Stimulated activated CD8-positive, alpha-beta memory T cell treated with anti-CD3 and anti-CD28 coated beads, Interleukin-7, amount 100 ng/mL, for 4 hours (primary cell): ENCODE measurements at places on chromosomes 4 and X.

DNA sequence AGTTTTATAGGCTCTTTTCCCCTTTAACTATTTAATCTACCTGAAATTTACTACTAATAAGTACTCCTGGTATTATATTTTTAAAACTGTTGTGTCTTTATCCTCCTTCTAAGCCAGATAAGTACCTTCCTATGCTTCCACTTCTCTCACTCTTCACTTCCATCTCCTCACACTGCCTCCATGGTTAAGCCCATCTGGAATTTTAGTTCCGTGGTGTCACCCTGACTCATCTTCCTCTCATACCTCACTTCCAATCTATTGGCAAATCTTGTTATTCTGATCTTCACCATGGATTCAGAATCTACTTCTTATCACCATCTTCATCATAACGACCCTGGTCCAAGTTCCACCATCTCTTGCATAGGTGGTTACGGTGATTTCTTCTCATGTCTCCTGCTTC lies 32.7 kb upstream of the DAPP1 start:
- DNase-seq = no peak

DNA sequence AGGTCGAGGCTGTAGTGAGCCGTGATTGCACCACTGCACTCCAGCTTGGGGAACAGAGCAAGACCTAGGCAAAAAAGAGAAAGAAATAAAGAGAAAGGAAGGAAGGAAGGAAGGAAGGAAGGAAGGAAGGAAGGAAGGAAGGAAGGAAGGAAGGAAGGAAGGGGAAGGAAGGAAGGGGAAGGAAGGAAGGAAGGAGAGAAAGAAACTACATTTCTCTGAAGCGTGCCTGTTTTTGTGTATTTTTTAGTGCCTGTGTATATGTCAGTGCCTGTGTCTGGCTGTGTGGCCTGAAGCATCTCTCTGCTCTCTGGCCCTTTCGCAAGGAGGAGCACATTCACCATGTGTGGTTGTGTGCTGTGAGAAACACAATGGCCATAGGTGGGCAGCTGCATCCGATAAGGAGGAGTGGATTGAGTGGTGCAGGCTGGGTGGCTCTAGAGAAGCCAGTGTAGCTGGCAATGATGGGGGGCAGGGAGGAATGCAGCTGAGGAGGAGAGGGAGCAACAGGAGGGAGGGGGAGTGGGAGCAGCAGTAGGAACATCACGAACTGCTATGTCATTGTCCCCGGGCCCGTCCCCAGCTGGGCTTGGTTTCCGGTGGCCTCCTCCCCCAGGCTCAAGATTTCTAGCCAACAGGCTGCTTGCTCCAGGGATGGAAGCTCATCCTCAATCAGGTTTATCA lies 11.4 kb downstream of the SYN1 start:
- DNase-seq = no peak

DNA sequence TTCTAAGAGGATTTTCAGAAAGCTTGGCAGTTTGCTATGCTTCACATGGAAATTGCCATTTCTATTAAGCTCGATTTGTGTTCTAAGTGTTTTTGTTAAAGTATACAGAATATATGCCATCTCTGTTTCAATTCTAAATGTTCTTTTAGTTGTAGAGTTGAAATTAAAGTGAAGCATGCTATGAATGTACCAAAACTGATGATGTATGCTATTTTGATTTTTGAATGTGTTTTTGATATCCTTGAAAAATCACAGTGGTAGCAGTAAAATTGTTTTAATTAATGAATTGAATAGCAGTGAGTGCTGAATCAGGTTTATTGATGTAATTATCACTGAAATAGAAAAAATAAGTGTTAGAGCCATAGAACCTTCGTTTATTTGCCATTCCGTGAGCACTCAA lies 110.9 kb downstream of the TENM3 start:
- DNase-seq = no peak

- DNase-seq = no peak
These were observed 45.9 kb downstream of the NUDT6 start for GRCh38 chr4:122876456-122876855.

DNA sequence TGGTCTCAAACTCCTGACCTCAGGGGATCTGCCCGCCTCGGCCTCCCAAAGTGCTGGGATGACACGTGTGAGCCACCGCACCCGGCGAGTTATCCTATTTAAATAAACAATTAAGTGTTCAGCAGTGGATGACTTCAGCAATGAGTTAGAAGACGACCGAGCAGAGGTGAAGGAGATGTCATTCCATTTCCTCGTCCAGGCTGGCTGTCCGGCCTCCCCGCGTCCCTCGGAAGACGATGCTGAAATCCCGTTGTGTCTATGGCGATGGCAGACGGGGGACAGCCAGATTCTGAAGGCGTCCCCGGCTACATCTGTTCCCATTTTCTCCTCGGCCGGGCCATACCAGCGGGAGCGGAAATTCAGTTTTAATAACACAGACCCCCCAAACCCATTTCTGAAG lies 209.8 kb downstream of the CRLF2 start:
- DNase-seq = no peak

GRCh38 chr4:157389741-157390140 lies 169.2 kb downstream of the GRIA2 start:
- DNase-seq = no peak

DNA sequence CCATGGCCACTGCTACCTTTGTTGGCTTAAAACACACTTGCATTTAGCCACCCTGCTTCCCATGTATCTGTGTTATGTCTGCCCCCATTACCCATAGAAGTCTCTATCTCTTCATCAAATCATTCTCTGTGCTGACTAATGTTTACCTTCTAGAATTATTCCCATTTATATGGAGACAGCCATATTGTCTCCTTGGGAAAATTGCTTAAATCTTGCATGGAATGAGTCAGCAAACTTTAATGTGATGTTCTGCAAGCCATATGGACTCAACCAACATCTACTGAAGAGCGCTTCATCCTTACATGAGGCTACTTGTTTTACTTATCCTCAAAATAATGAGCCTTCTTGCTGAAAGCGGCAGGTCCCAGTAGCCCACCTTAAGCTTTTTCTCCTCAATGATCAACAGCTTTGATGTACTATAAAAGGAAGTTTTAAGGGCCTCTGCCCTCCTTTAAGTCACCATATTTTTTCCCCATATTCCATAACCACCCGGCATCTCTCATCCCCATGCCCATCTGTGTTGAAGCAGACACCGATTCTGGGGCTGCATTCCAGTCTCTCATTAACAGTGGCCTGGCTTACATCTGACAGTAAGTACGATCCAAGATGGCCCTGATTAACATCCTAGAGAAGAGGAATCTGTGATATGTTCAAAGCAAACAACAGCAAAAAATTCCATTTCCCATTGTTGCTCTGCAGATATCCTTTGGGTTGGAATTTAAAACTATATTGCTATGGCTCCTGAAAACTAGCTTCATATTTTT lies 130.4 kb downstream of the ARHGAP6 start:
- DNase-seq = no peak

GRCh38 chr4:61401771-61402170 lies 201.6 kb downstream of the ADGRL3 start:
- DNase-seq = no peak

DNA sequence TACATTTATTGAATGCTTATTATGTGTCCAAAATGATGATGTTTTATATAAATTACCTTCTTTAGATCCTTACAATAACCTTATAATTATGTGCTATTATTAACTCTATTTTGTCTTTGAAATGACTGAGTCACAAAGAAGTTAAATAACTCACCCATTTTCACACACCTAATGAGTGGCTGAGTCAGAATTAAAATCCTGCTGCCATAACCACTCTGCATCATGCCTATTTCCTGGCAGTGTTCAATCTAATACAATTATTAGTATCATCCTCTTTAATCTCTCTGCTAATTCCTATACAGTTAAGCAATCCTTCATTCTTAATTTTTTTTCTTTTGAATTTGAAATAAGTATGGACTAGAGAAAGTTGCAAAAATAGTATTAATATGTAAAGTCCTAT lies 342.9 kb downstream of the CFAP299 start:
- DNase-seq = no peak

GRCh38 chr4:14396183-14396582 lies 606.1 kb upstream of the CPEB2 start:
- DNase-seq = no peak

DNA sequence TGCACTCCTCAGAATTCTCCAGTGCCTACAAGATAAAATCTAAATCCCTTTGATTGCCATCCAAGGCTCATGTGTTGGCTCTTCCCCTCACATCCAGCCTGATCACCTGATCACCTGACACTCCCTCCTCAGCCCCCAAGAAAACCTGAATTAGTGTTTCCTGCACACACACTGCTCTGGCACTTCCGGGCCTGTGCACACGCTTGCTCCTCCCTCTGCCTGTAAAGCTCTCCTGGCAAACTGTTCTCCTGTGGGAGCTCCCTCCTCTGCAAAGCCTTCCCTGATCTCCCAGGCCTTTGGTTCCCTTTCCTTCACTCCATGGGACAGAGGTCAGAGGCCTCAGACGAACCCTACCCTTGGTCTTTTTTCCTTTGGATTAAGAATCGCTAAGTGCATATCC lies 19.9 kb downstream of the PHKA2 start:
- no peak for DNase-seq

DNA sequence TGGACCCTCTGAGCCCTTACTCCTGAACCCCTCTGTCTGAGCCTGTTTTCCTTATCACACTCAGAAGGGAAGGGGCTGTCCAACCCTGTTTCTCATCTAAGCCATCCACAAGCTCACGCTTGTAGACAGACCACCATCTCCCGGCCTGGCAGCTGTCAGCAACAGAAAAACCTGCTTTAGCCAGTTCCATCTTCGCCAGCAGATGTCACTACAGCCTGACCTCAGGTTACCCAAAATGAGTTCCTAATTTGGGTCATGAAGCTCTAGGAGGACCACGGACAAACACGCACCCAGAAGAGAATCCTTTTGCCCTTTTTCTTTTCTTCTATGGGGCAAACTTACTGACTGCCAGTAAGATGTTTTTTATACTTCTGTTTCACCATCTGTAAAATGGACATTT lies 445.4 kb downstream of the BCOR start:
- no peak for DNase-seq

- DNase-seq = no peak
These were observed 92.7 kb downstream of the SHISA3 start for GRCh38 chr4:42490015-42490414.

- DNase-seq = no peak
These were observed 48.6 kb upstream of the IGFBP7 start for GRCh38 chr4:57158762-57159161.

- no peak for DNase-seq
These were observed 18.8 kb upstream of the NWD2 start for GRCh38 chr4:37225778-37226177.

DNA sequence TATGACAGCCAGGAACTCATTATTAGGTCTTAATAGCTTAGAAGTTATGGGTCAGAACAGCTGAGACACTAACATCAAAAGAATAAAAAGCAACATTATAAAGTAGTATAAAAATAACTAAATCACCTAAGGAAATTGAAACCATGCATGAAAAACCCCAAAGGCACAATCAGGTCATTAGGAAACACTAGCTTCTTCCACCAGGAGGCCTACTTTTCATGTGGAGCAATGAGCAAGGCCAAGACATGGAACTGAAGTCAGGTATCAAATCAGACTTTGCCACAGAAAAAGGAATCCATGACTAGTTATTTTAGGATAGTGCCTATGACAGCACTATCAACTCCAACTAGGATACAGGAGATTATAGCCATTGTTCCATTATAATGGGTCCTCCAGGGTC lies 7.9 kb downstream of the HUWE1 start:
- DNase-seq = no peak

GRCh38 chrX:77293331-77293995 lies 153.7 kb upstream of the FGF16 start:
- no peak for DNase-seq

GRCh38 chrX:153800177-153800722 lies 5.8 kb downstream of the SSR4 start:
- no peak for DNase-seq

DNA sequence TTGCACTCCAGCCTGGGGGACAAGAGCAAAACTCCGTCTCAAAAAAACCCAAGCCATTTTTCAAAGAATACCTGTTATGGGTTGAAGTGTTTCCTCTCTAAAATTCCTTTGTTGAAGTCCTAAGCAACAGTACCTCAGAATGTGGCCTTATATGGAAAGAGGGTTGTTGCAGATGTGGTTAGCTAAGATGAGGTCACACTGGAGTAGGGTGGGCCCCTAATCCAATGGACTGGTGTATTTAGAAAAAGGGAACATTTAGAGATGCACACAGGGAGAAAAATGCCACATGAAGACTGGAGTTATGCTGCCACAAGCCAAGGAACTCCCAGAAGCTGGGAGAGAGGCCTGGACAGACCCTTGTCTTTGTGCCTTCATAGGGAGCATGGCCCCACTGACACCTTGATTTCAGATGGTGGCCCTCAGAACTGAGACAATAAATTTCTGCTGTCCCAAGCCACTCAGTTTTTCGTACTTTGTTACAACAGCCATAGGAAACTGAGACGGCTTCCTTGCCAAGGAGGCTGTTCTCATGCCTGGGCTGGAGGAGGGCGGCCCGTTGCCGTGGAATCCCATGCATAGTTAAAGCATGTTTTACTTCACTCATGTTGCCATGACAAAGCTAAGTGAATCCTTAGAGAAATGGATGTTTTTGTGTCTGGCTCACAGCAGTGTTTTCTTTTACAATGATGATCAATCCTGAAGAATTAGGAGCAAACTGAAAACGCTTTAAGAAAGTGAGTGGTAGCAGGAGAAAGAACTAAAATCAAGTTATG lies 16.5 kb downstream of the TRAPPC2 start:
- no peak for DNase-seq

DNA sequence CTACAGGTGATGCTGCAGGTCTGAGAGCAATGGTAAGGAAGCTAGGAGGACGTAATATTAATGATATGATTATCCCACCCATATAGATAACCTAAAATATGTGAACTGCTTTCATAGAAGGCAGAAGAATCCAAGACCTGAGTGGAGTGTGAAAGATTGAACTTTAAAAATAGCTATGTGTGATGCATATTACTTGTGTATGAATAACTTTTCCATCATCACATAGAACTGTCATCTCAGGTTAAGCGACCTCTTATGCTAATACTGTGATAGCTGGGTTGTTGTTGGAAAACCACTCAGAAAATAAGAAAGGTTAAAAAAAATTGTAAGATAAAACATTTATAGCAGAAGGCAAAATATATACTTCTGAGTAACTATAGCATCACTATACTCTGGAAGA lies 90.3 kb downstream of the SLC4A4 start:
- DNase-seq = no peak

DNA sequence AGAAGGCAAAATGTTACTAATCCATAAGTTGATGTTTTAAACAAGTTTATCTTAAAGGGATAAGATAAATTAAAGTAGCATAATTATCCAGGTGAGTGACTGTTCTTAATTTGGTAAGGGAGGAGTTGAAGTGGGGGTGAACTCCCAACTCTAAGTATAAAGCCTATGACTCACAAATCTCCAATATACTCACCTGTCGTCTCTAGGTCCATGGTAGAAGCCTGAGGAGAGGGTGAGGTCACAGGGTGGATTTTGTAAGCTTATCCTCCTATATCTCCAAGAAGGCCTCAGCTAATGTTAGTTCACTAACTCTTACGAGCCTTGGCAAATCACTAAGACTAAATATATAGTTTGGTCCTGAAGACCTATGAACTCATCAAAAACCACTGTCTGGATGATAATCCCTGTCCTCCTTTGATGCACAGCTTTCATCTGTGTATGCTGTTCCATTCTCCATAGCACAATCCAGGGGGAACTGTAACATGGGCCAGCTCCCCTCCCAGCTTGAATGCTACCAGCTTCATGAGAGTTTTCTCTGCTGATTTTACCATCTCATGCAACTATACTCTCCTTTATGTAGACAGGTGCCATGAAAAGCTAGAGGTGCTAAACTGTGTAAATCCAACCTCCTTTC lies 158.7 kb downstream of the BTC start:
- no peak for DNase-seq
